Activated CD8-positive, alpha-beta T cell treated with anti-CD3 and anti-CD28 coated beads, Interleukin-2, amount 10 ng/mL, durations not matched to agents 7 days and 5 days (primary cell): ENCODE measurements at places on chromosomes 3 and 15.

GRCh38 chr3:185717121-185717520 is 107.7 kb downstream of the IGF2BP2 start:
- peaks cover 18% of the 10 kb centered on the region for H3K27me3 ChIP-seq
- H3K36me3 ChIP-seq = no peaks in the 10 kb centered on the region
- H3K4me3 ChIP-seq = no peak overlapping the region
- H3K27ac ChIP-seq = no peak overlapping the region
- H3K4me1 ChIP-seq = no peaks in the 10 kb centered on the region

DNA sequence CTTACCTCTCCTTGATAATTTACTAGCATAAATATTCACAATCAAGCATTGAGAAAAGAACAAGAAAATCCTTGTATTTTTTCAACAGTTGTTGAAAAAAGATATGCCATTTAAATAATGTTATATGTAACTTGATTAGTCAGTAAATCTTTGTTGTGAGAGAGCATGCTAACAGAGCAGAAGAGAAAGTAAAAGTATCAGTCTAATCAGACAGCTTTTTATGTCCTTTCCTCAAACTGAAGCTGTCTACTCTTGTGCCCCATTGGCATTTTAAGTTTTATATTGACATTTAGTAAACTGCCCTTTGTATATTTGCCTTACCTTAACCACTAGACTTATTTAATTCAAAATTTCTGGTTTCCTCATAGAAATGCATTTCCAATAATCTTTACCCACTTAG is 668.7 kb downstream of the OTOL1 start:
- H3K4me1 ChIP-seq = no peaks in the 10 kb centered on the region
- H3K27ac ChIP-seq = no peak overlapping the region
- H3K4me3 ChIP-seq = no peak overlapping the region
- H3K36me3 ChIP-seq = no peaks in the 10 kb centered on the region
- no peak for DNase-seq

GRCh38 chr3:38129058-38129457 is 7.9 kb downstream of the ACAA1 start:
- no peak for DNase-seq
- no peak overlapping the region for H3K4me3 ChIP-seq
- H3K27ac ChIP-seq = no peak overlapping the region
- H3K4me1 ChIP-seq = peaks cover 24% of the 10 kb centered on the region
- peaks cover 73% of the 10 kb centered on the region for H3K36me3 ChIP-seq

DNA sequence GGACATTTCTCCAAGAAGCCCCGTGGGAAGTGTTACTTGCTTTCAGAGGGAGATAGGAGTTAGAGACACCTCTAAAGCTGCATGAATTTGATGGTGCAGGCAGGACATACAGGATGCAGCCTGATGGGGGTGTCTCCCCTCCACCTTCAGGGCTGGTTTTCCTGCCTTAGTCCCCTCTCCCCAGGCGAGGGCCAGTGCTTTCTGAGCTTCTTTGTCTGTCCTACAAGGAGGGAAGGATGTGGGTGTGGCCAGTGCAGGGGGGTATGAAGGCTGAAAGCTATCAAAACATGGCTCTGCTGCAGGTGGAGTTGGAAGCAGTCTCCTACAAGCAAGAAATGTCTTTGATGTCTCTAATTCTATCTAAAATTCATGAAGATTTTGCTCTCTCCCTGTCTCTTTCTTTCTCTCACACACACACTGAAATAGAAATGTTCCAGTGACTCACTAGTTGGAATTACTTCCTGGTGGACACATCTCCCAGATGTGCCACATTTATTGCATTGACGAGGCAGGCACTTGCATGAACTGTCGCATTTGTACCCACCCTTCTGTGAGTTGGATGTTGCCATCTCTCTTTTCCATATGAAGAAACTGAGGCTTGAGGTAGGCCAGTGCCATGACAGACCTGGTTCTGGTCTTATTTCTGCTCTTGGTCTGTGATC is 13.9 kb upstream of the PODXL2 start:
- H3K27ac ChIP-seq = peak overlapping the region; percentile 35
- H3K27me3 ChIP-seq = no peaks in the 10 kb centered on the region
- no peak overlapping the region for H3K4me3 ChIP-seq
- peaks cover 48% of the 10 kb centered on the region for H3K4me1 ChIP-seq

GRCh38 chr3:168085491-168086119 is 10.1 kb downstream of the GOLIM4 start:
- peaks cover 33% of the 10 kb centered on the region for H3K4me1 ChIP-seq
- DNase-seq = no peak
- no peak overlapping the region for H3K27ac ChIP-seq
- peaks cover 7% of the 10 kb centered on the region for H3K27me3 ChIP-seq

- H3K4me3 ChIP-seq = no peak overlapping the region
- no peaks in the 10 kb centered on the region for H3K36me3 ChIP-seq
- H3K27ac ChIP-seq = no peak overlapping the region
- peaks cover 18% of the 10 kb centered on the region for H3K4me1 ChIP-seq
- no peak for DNase-seq
- H3K27me3 ChIP-seq = peaks cover 6% of the 10 kb centered on the region
These were observed 246.2 kb upstream of the MCTP2 start for GRCh38 chr15:93985176-93985575.

DNA sequence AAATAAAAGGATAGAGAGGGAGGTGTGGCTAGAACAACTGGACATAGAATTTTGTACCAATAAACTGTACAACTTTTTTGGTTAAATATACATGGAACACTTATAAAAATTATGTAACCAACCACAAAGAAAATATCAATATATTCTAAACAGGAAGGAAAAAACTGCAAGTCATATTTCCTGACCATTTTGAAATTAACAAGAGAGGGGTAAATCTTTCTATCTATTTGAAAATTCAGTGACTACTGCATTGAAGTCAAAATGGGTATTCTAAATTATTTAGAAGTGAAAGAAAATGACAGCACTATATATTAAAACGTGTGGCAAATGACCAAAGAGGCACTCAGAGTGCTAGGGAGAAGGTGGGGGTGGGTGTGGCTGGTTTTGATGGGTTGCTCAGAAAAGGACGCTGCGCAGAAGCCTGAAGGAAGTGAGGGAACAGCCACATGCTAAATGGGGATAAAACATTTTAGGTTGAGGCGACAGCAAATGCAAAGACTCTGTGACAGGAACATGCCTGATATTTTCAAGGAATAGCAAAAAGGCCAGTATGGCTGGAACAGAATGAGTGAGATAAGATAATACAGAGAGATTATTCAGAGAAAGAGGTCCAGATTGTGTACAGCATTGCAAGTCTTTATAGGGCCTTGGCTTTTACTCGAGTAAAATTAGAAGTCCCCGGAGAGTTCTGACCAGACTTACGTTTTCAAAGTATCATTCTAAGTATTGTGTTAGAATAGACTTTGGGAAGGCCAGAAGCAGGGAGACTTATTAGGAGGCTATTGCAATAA is 41.1 kb downstream of the ERICH6 start:
- no peak for DNase-seq
- H3K27ac ChIP-seq = no peak overlapping the region
- no peak overlapping the region for H3K4me3 ChIP-seq
- H3K27me3 ChIP-seq = peaks cover 6% of the 10 kb centered on the region

DNA sequence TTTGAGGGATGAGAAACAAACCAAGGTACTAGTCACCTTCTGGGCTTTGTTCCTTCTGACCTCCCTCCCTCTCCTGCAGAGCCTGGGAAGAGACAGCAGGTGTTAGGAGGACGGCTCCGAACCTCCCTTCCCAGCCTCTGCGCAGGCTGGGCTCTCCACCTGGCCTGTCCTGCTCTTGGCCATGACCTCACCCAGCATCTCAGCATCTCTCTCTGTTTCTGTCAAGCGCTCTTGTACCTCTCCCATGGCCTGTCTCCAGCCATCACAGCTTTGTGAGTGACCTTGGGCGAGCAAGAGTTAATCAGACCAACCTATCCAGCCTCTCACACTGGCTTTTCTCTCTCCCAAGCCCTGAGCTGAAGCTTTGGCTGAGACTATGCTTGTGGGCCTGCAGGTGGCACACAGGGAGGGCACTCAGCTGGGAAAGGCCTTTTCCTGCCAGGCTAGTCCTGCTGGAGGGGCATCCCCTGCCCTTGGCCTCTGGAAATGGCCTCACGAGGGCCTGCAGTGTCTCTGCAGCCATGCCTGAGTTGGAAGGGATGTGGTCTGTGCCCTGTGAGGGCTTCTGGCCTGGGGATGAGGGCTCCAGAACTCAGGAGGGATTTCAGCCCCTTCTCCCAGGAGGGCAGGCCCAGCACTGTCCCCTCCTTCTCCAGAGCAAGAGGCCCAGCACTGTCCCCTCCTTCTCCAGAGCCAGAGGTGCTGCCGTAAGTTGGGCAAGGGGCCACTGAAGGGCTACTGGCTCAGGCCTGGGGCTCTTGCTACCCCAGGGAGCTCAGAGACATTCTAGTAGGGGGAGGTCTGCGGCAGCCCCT is 2.1 kb downstream of the CHST13 start:
- no peak overlapping the region for H3K4me3 ChIP-seq
- peaks cover 17% of the 10 kb centered on the region for H3K27me3 ChIP-seq
- no peak for DNase-seq
- peaks cover 3% of the 10 kb centered on the region for H3K4me1 ChIP-seq

DNA sequence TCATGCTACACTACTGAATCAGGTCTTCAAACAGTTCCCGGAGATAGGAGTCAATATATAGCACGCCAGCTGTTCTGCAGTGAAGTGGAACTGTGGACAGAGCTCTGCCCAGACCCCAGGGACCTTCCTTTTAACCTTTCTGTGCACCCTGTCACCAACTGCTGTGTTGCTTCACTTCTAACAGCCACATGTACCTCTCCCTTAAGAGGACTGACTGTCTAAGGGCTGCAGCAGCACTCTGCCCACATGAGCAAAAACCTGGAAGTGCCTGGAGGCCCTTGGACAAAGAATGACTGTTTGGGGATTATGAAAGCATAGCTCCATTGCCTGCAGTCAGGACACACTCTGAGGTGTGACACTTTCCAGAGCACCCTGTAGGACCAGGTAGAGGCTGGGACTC is 88.3 kb upstream of the CTNNB1 start:
- H3K4me3 ChIP-seq = no peak overlapping the region
- no peaks in the 10 kb centered on the region for H3K4me1 ChIP-seq
- DNase-seq = no peak
- no peaks in the 10 kb centered on the region for H3K36me3 ChIP-seq
